ENCODE measurements at places on chromosomes 5 and 9. TPM values are rescaled to one million over a fixed set of nuclear protein-coding genes. Genes with fewer than 3 reads are reported as not detected.
A peak's percentile ranks its signal among the peaks of the same experiment; 100 is the strongest.

- H3K27me3 ChIP-seq, result peaks cover 6% of the 10 kb centered on the region
- no peak overlapping the region for H3K27ac ChIP-seq
- H3K36me3 ChIP-seq, result no peaks in the 10 kb centered on the region
- H3K4me3 ChIP-seq, result no peak overlapping the region
Measured at GRCh38 chr5:6910950-6911349, 197.7 kb downstream of the TENT4A start.

DNA sequence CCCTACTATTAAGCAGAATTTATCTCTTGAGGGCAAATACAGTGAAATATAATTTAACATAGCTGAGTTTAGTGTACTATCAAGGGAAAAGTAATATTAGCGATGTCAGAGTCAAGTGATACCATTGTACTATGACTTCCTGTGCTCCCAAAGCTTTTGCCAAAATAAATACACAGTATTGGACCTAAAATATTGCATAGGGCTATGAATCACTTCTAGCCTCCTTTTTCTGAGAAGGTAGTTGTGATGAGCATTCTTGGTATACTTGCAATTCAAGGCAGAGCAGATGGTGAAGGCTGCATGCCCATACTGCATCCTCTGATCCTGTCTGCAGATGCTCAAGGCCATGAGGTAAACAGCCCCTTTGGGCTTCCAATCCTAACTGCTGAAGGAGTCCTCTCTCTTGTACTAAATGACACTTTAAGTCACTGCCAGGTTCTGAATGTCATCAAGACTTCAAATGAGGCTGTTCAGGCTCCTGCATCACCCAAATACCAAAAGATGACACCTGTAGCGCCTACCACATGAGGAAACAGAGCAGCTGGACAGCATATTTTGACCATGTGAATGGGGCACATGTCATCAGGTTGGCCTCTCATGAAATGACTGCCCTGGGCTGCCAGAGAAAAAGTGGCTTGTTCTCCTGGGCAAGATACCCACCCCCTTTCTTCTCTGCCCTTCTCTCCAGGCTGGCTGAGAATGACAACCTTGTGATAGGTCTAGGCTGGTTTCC is 29.7 kb upstream of the PPP2CA start:
- H3K36me3 ChIP-seq, result no peaks in the 10 kb centered on the region
- H3K4me3 ChIP-seq, result no peak overlapping the region
- H3K27me3 ChIP-seq, result peaks cover 3% of the 10 kb centered on the region
- H3K27ac ChIP-seq, result no peak overlapping the region
- no peaks in the 10 kb centered on the region for H3K4me1 ChIP-seq

Gene LRRTM2
- total RNA-seq, result 1.3 TPM

GRCh38 chr5:174189654-174190541 is 144.4 kb downstream of the NSG2 start:
- H3K27ac ChIP-seq, result no peak overlapping the region
- no peak overlapping the region for H3K4me3 ChIP-seq
- no peaks in the 10 kb centered on the region for H3K36me3 ChIP-seq
- H3K27me3 ChIP-seq, result peaks cover 8% of the 10 kb centered on the region
- no peak for DNase-seq

Gene ARL14EPL
- total RNA-seq, result not detected

Gene TAF11L5
- total RNA-seq, result not detected

DNA sequence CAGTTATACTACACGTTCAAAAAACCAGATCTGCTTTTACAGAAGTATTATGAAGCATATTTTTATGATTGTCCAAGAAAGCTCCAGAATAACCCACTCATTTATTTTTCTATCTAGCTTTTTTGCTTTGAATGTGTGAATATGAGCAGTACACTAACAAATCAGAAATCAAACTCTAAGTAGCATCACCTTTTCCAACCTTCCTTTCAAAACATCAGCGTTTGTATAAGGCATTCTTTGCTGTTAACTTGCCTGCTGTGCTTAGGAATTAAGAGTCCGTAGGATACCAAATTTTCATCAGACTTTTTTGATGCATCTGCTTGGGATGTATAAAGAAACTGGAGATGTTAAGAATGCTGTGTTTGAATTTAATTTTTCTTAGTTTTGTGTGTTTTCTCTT is 3.8 kb downstream of the TLE4 start:
- no peak overlapping the region for H3K27ac ChIP-seq
- H3K4me1 ChIP-seq, result peaks cover 52% of the 10 kb centered on the region

Gene NSD1
- total RNA-seq, result 122 TPM

- H3K4me3 ChIP-seq, result no peak overlapping the region
- no peaks in the 10 kb centered on the region for H3K36me3 ChIP-seq
- no peak for DNase-seq
- H3K27me3 ChIP-seq, result no peaks in the 10 kb centered on the region
- H3K27ac ChIP-seq, result no peak overlapping the region
Measured at GRCh38 chr5:165871291-165871690, 2365.9 kb downstream of the MAT2B start.

- no peak overlapping the region for H3K4me3 ChIP-seq
- H3K36me3 ChIP-seq, result no peaks in the 10 kb centered on the region
- H3K27me3 ChIP-seq, result no peaks in the 10 kb centered on the region
- no peak overlapping the region for H3K27ac ChIP-seq
Measured at GRCh38 chr9:79279356-79279755, 292.4 kb upstream of the TLE4 start.

Gene HTR4
- not detected for total RNA-seq

DNA sequence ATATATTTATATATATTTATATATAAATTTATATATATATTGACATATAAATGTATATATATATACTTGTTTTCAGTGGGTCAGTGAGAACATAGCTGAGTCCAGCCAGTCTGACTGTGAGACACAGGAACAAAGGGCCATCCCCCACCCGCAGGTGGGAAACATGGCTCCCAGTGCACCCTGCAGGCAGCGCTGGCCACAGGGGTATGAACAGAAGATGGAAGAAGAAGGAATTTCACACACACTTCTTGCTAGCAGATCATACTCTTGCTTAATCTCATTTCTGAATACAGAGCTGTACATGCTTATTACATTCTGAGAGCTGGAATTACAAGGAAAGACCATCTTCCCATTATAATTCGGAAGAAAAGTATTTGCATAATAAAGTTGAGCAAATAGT is 595.4 kb downstream of the IRX1 start:
- H3K27me3 ChIP-seq, result no peaks in the 10 kb centered on the region
- H3K27ac ChIP-seq, result no peak overlapping the region
- H3K4me1 ChIP-seq, result peaks cover 14% of the 10 kb centered on the region
- DNase-seq, result no peak
- peak overlapping the region; percentile 9 for H3K4me3 ChIP-seq

- peak overlapping the region; percentile 95 for H3K27ac ChIP-seq
- no peaks in the 10 kb centered on the region for H3K36me3 ChIP-seq
- H3K27me3 ChIP-seq, result no peaks in the 10 kb centered on the region
- H3K4me1 ChIP-seq, result peaks cover 45% of the 10 kb centered on the region
Measured at GRCh38 chr9:129569502-129570449, 51.1 kb downstream of the C9orf50 start.

DNA sequence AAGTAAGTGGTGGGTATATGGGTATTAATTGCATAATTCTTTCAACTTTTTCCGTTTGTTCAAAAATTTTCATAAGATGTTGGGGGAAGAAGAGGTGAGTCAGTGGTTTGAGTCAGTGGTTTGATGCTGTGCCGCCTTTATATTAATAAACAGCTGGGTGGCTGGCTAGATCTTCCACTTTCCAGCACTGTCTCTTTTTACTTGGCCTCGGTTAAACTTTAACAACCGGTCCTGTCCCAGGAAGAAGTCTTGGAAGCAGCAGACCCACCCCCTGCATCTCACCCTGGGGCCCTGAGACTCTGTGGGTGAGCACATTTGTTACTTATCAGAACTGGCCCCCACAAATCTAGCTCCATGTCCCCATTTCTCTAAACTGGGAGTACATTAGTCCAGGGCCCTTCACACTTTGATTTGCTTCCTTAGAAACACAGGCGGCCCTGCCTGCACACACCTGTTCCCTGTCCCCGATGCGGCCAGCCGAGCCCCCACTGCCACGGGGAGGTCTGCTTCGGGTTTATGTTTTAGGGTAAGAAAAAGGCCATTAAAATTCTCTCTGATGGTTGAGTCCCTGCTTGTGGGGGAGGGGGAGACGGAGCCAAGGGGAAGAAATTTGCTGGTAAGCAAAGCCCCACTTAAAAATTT is 90.7 kb downstream of the PTCH1 start:
- no peak for DNase-seq
- H3K27ac ChIP-seq, result peak overlapping the region; percentile 81
- H3K4me1 ChIP-seq, result peaks cover 22% of the 10 kb centered on the region
- H3K27me3 ChIP-seq, result no peaks in the 10 kb centered on the region
- H3K4me3 ChIP-seq, result peak overlapping the region; percentile 75

DNA sequence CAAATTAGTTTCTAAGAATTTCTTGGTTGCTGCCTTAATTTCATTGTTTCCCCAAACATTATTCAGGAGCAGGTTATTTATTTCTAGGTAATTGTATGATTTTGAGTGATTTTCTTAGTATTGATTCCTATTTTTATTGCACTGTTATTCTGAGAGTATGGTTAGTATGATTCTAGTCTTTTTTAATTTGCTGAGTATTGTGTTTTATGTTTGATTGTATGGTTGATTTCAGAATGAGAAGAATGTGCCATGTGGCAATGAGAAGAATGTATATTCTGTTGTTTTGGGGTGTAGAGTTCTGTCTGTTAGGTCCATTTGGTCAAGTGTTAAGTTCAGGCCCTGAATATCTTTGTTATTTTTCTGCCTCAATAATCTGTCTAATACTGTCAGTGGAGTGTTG is 27.1 kb downstream of the LOX start:
- no peak overlapping the region for H3K4me3 ChIP-seq
- no peaks in the 10 kb centered on the region for H3K27me3 ChIP-seq
- H3K4me1 ChIP-seq, result no peaks in the 10 kb centered on the region

DNA sequence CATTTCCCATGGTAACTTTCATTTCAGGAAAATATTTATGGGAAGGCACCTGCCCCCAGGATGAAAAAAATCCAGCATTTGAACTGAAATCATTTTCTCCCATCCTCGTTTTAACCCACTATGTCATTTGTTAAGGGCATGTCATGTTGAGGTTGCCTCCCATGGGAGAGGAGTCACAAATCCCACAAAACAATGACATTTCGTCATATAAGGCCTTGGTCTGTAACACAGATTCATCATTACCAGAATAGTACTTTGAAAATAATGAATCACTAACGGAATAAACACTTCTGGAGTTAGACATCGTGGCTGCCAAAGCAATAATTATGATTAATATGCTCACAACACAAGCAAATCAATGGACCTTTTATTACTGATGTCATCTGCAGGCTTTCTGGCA is 274.1 kb downstream of the NDUFS4 start:
- H3K4me1 ChIP-seq, result no peaks in the 10 kb centered on the region
- H3K27me3 ChIP-seq, result no peaks in the 10 kb centered on the region
- no peak overlapping the region for H3K27ac ChIP-seq
- peaks cover 5% of the 10 kb centered on the region for H3K36me3 ChIP-seq
- no peak for DNase-seq
- H3K4me3 ChIP-seq, result no peak overlapping the region
